ENCODE measurements at places on chromosomes 6 and 20.

GRCh38 chr20:64112691-64113443, 5.5 kb upstream of the NPBWR2 start:
- no peak for DNase-seq

- DNase-seq, result no peak
These were observed 84.0 kb upstream of the LRFN2 start for GRCh38 chr6:40671001-40671693.

GRCh38 chr6:89494131-89494793, 61.3 kb downstream of the ANKRD6 start:
- no peak for DNase-seq

DNA sequence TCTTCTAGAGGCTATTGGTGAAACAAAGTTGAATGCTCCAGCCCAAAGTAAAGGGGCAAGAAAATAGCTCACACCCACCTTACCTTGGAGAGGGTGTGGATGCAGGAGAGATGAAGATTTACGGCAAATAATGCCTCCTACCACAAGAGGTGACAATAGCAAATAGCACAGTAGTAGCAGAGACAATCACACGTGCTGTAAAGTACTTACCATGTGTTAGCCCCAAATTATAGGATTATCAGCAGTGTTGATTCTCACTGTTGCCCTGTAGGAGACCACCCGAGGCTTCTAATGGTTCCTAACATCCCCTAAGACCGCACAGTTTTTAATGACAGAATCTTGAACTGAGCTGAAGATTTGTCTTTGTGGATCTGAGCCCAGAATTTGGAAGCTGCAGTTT, 94.8 kb upstream of the FOXA2 start:
- DNase-seq, result no peak

DNA sequence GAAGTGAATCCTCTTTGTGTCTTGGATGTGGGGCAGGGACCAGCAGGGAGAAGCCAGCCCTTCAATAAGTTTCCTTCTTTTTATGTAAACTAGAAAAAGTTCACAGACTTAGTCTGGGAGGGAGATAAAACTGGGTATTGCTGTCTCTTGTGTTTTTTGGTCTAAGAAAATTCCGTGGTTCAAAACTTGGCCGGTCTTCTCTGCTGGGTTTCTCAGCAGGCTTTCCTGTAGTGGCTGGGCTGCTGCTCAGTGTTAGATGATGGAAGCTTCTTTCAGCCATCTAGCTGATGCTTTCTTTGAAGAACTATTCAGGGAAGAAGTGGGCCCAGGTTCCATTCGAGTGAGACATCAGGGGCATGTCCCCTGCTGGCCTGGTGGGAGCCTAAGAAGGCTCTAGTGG, 70.7 kb upstream of the SCP2D1 start:
- no peak for DNase-seq

GRCh38 chr20:49231471-49231870, 12.3 kb downstream of the DDX27 start:
- no peak for DNase-seq

DNA sequence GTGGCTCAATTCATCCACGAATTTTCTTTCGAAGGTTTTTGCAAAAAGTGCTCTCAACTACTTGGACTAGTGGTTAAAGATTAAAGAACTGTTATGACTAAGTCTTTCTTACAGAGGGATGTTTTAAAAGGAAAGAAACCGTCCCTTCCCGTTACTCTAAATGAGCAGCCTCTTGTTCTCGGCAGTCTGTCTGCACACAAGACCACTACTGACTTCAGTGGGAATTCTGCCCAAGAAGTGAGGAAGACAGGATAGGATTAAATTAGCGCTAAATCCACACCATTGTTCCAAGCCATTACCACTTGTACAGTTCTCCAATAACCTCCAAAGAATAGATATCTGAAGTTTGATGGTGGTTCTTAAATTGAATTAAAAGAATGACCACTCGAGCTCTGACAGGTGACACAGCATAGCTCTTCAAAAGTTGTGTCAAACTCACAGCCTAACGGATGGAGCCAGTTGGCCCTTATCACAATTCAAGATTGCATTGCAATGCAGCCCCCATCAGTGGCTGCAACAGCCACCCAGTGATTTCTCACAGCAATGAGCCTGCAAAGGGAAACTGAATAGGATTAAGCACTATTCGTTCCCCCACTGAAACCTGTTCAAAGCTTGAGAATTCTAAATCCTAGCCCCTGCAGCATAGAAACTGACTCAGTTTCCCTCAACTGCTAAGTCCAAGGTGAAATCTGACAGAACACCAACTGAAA, 1.8 kb downstream of the EPB41L2 start:
- no peak for DNase-seq

DNA sequence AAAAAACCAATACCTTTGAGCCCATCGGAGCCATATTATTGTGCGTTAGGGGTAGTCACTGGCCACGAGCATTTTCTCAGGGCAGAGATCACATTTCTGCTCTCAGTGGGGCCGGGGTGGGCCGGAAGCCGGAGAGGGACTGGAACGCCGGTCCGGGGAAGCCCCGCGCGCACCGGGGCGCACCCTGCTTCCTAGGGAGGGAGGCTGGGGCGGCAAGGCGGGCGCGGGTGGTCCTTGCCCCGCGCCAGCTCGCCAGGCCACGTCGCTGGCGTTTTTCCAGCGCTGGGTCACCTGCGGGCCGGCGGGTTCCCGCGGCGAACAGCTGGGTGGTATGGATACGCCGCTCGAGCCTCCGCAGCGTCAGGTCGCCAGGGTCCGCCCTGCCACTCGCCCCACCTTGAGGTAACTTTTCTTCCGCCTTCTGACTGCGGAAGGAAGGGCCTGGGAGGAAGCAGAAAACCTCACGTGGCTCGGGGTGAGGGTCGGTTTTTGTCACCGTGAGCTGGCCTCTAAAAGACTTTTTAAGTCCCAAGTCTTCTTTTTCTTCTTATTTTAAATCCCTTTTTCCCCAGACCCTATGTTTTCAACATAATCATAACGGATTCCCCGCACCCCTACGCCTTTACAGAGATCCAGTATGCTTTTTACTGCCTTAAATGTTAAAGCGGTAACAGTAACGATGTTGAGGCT, 2.7 kb upstream of the EEF1A1 start:
- peak; percentile 62 for DNase-seq

GRCh38 chr6:20137240-20137639, 75.0 kb downstream of the MBOAT1 start:
- DNase-seq, result no peak

GRCh38 chr6:69937402-69938136, 71.2 kb downstream of the COL19A1 start:
- no peak for DNase-seq

DNA sequence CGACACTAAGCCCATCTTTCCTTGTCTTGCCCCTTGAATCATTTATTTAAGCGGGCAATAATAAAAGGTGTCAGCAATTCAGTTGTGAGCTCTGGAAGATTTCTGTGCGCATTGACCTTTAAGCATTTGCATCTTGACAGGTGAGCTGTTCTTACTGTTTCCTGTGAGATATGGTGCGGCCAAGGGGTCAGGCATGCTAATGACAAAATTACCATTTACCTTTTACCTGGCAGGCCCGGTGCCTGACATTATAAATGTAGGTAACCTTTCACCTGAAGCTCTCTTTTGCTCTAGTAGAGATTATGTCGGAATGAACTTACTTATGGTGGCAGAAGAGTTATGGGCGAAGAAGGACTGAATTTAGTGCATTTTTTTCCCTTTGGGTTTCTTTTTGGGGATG, 89.3 kb upstream of the EEF1E1 start:
- DNase-seq, result no peak

Measured in stimulated activated CD4-positive, alpha-beta T cell treated with anti-CD3 and anti-CD28 coated beads, Interleukin-15, amount 100 ng/mL, for 1 hour (primary cell).